ENCODE measurements at places on chromosomes 5 and 9.

- DNase-seq = no peak
These were observed 710.2 kb upstream of the ACO1 start for GRCh38 chr9:31674264-31674663.

- DNase-seq = no peak
These were observed 49.1 kb upstream of the SEMA4D start for GRCh38 chr9:89547000-89547399.

- DNase-seq = no peak
These were observed 293.2 kb upstream of the CLINT1 start for GRCh38 chr5:158152136-158152535.

- no peak for DNase-seq
These were observed 55.5 kb downstream of the PRRC1 start for GRCh38 chr5:127572930-127573329.

DNA sequence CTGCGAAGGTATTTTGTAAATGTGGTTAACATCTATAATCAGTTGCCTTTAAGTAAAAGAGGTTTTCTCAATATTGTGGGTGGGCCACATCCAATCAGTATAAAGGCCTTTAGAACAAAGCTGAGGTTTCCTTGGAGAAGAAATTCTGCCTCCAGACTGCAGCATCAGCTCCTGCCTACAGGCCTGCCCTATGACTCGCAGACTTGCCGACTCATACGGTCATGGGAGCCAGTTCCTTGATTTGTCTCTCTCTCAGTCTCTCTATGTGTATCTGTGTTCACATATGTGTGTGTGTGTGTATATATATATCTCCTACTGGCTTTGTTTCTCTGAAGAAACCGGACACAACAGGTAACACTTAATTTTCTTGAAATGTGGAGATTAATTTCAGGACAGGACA lies 45.3 kb downstream of the SLC36A1 start:
- no peak for DNase-seq

DNA sequence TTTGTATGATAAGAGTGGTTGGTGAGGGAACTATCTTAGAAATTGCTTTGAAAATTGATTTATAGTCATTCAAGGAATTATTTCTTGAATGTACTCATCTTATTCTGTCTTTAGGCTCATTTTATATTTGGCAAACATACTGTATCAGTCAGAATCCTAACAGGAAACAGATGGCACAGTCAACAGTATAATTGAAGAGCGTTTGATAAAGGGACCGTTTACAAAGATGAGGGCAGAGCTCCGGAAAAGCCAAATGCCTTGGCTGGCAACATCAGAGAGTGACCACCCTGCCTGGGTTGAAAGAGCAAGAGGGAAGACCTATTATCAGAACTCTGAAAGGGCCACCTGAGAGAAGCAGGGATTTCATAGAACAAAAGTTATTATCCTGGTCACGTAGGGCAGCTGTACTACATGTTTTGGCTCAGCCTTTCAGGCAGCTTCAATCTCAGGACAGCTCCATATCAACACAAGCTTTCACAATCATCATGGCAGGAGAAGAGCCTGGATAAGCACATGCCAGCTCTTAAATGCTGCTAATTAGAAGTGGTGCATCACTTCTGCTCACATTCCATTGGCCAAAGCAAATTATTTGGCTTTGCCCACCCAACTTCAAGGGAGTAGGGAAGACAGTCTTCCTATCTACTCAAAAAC lies 47.2 kb upstream of the ARL15 start:
- DNase-seq = no peak
